Heart left ventricle (tissue), 16 donors: ENCODE measurements at places on chromosomes 6 and 20. TPM values are rescaled to one million over a fixed set of nuclear protein-coding genes. Genes with fewer than 3 reads are reported as not detected.

GSTA1 gene
- not detected for polyA plus RNA-seq

DNA sequence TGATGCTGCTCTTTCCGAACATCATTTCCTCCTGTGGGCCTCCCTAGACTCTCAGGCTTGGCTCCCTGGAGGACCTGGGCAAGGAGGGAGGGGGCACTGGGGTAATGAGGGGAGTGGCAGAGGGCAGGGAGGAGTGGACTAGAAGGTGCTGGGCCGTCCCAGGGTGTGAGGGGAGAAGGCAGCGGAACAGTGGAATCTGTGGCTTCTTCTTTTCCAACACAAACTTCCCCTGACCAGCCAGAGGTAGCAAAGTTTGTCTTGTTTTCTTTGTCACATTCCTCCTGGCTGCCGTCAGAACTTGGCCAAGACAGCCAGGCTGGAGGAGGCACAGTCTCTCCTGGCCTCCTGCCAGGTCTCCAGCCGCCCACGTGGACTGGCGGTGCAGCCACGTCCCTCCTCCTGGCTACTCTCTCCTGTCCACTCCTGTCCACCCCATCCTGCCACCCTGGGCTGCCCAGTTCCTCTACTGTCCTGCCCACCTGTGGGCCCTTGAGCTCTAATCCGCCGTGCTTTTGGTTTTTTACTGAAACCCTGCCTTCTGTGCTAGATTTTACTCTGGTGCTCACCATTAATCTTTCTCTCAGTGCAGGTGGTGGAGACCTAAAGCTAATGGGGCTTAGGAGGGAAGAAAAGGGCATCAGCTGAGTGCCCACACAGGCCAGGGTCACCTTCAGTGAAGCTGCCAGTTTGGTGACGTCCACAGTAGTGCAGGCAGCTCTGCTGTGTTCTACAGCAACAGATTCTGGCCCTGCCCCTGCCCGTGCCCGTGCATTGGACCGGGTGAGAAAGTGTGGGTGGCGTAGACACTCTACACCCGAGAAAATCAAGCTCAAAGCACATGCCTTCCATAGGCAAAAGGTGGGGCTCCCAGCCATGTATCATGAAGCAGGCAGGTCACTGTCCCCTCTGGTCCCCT lies 2.8 kb upstream of the CDSN start:
- DNase-seq: peak; percentile 57

DNA sequence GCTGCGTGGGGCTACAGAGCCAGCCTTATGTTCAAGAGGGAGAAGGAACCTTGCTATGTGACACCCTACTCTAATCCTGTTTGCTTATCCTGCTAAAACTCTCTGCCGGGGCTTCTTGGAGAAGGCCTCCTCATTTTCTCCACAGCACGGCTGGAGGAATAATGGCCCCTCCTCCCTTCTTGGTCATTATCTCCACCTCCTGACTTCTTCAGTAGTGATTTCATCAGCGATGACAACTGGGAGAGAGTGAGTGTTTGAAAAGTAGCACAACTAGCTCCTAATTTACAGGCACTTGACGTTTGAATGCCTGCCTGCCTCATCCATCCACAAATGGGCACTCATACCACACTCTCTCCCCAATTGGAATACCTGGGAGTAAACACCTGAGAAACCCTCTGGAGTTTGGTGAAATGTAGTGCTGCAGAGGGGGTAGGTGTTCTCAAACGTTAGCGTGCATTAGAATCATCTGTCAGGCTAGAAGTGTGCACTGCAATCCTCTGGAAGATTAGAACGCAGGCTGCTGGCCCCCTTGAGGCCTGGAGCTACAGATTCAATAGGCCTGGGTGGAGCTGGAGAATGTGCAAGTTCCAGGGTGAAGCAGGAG lies 148.5 kb downstream of the FOXC1 start:
- no peak for DNase-seq

- no peak for DNase-seq
Measured at GRCh38 chr20:50876063-50876685, 55.1 kb downstream of the ADNP start.

DNA sequence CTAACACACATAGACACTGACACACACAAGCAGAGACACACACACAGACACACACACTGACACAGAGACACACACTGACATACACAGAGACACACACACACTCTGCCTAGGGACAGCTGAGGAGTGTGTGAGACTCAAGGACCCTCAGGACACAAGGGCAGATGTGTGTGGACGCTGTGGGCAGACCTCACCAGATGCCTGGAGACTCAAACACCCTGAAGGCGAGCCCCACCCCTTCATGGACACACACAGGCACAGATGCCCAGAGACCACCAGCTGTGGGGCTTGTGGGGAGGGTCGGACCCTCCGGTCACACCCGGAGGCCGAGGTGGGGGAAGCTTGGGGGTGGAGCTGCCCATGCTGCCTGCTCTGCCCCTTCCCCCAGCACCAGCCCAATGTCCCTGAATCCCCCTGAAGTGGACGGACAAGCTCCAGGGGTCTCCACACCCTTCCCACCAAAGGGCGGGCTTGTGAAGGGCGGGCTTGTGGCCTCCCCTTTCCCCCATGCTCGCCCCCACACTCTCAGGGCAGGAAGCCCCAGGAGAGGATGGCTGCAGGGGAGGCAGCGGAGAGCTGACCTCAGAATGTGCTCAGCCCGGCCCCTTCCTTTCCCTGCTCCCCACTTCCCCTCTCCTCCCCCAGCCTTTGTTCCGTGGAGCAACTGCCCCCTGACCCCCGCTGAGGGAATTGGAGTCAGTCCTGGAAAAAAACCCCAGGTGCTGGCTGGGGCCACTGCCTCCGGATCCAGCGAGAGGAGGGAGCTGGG lies 13.9 kb upstream of the ABHD16B start:
- peak; percentile 61 for DNase-seq

DNA sequence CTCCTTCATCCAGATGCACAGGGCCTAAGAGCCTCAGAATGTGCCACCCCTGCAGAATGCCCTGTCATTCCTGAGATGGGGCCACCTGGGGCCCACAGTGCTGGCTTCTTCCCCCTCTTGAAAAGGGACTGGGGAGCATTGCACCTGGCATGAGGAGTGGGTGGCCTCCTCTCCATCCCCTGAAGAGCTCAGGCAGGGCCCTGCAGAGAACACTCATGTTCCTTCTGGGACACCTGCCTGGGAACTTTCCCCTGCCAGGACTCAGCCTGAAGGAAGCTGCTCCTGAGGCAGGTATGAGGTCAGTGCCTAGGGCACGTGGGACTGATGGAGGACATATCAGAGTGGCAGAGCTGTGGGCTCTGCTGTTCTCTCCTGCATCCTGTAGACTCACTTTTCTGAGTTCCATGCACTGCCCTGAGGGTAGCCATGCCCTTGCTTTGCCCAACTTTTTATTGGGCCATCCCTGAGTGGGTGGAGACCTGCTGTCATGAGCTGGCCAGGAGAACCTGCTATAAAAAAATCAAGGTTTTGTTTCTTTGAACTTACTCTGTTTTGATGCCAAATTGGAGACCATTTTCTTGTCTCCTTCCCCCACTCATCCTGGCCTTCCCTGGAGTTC lies 19.5 kb downstream of the CCDC167 start:
- no peak for DNase-seq

SIM1 gene
- not detected for polyA plus RNA-seq

IDH3B gene
- 188 TPM for polyA plus RNA-seq

CYP39A1 gene
- 2.9 TPM for polyA plus RNA-seq

POM121L2 gene
- not detected for polyA plus RNA-seq

DNA sequence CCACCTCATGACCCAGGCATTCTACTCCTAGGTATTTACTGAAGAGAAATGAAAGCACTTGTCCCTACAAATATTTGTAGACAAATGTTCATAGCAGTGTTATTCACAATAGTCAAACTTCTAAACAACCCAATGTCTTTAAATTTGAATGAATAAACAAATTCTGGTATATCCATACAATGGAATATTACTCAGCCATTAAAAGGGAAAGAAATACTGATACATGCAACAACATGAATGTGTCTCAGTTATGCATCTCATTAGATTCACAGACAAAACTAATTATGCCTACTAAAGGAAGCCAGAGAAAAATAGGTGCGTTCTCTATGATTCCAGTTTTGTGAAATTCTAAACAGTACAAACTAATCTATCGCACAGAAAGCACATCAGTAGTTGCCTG lies 30.7 kb downstream of the MDFI start:
- DNase-seq: no peak

NRSN1 gene
- not detected for polyA plus RNA-seq

CAP2 gene
- polyA plus RNA-seq: 61.3 TPM

DNA sequence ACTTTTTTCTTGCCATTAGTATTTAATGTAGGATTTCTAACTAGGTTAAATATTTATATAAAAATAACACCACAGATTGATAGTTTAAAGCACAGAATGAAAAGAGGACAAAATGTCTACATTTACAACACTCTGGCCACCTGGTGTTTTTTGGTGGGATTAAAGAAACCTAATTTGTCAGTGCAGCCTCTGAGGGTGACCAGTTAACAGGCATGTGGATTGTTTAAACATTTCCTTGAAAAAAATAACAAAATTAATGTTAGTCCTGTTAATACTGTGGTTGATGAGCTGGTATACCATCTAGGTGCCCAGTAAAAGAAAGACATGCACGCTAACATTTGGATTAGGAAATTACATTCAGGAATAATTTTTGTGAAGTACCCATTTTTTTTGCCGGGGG lies 8.8 kb downstream of the SLC9A8 start:
- no peak for DNase-seq

IL17F gene
- polyA plus RNA-seq: not detected

DNA sequence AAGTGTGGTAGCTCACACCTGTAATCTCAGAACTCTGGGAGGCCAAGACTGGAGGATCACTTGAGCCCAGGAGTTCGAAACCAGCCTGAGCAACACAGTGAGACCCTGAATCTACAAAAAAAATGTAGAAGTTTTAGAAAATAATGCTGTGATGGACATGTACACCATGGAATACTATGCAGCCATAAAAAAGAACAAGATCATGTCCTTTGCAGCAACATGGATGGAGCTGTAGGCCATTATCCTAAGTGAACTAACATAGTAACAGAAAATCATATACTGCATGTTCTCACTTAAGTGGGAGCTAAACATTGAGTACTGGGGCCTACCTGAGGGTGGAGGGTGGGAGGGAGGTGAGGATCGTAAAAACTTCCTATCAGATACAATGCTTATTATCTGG lies 110.8 kb downstream of the PRND start:
- no peak for DNase-seq

- peak; percentile 15 for DNase-seq
Measured at GRCh38 chr6:170114187-170114945, 176.5 kb downstream of the DLL1 start.

- no peak for DNase-seq
Measured at GRCh38 chr6:10951675-10952282, 64.9 kb downstream of the SYCP2L start.

FABP7 gene
- 0.17 TPM for polyA plus RNA-seq

DNA sequence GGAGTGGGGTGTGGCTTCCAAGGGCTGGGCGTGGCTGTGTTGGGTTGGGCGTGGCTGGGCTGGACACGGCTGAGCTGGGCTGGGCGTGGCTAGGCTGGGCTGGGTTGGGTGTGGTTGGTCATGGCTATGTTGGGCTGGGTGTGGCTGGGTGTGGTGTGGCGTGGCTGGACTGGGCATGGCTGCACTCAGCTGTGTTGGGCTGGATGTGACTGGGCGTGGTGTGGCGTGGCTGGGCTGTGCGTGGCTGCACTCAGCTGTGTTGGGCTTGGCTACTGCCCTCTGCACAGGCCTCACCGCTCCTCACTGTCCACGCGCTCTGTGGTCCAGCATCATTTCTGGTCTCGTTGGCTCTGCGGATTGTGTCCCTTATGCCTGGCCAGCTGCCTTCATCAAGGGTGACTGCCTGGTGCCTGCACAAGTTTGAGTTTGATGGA lies 43.5 kb upstream of the SLCO4A1 start:
- DNase-seq: peak; percentile 16

DNA sequence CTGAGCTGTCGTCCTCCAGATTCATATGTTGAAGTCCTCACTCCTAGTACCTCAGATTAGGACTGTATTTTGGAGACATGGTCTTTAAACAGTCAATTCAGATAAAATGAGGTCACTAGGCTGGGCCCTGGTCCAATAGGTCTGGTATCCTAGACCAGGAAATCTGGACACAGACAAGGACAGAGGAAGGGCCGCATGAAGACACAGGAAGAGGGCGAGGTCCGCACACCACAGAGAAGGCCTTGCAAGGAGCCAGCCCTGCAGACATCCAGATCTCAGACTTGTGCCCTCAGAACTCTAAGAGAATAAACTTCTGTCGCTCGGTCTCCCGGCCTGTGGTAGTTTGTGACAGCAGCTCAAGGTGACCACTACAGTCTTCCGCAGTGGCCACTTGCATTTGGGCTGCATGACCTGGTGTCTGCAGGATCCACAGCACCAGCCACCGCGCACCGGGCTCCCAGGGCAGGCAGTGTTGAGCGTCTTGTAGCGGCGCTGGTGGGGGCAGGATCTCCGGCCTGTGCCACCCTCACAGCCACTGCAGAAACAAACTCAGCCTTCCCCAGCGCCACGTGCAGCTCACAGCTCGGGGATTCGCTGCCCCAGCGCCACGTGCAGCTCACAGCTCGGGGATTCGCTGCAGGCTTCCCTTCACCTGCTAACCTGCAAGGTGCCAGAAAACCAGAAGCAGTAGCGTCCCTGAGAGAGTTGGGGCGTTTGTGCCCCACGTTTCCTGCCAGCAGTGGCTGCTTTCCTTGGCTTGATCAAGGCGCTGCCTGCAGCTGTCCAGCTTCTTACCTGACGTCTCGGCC lies 6.0 kb upstream of the RBM38 start:
- peak; percentile 51 for DNase-seq

DNA sequence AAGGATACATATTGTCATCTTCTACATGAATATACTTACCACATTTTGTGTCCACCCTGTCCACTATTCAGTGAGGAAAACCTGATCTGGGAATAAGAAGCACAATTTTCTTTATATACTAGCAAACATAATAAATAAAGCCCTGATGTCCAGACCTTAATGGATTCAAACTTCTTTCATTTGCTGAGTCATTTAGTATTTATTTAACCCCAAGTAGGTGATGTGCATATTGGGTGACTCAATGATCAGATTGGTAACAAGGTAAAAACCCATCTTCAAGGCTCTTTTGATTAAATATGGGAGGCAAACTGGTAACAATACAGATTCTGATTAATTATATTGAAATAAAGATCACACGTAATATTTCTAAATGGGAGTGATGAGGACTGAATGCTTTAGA lies 1159.8 kb upstream of the EYS start:
- DNase-seq: no peak

- no peak for DNase-seq
Measured at GRCh38 chr6:10341605-10342004, 73.3 kb downstream of the TFAP2A start.

GRCh38 chr20:24736131-24736843 lies 212.8 kb upstream of the CST7 start:
- no peak for DNase-seq

TBC1D7 gene
- 20.5 TPM for polyA plus RNA-seq

DNA sequence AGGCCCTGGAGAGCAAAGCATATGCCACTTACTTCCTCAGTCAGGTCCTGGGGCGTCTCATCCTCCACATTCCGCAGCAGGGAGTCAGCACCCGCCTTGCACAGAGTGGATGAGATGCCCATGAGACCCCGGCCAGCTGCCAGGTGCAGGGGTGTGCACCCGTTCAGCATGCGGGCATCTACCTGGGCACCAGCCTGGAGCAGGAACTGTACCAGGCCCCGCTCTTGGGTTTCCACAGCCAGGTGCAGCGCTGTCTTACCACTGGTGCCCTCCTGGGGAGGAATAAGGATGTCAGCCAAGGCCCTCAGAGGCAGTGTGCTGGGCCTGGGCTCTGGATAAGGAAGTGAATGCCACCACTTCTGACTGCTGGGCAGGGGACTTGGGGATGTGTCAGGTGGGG lies 2.7 kb upstream of the SLC35B2 start:
- no peak for DNase-seq

BANF2 gene
- polyA plus RNA-seq: not detected
